ENCODE measurements at places on chromosomes 6 and 20.

DNA sequence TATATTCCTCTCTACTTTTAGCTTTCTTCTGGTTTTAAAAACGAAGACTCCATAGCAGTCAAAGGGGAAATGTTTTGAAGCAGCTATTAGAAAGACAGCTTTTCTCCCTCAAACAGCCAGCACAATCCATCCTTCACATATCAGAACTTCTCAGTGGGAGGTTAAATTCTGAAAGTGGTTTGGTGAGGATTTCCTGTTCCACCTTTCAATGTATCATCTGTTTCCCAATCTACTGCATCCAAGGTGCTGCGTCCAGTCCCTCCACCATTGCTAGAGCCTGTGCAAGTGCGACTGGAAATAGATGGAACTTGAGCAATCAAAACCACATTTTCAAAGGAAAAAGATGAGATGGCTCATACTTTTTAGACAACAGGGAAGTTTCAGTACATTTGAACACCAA, 508.3 kb upstream of the ARID1B start:
- DNase-seq, result no peak

GRCh38 chr6:65229825-65230224, 477.2 kb downstream of the EYS start:
- DNase-seq, result peak; percentile 61

DNA sequence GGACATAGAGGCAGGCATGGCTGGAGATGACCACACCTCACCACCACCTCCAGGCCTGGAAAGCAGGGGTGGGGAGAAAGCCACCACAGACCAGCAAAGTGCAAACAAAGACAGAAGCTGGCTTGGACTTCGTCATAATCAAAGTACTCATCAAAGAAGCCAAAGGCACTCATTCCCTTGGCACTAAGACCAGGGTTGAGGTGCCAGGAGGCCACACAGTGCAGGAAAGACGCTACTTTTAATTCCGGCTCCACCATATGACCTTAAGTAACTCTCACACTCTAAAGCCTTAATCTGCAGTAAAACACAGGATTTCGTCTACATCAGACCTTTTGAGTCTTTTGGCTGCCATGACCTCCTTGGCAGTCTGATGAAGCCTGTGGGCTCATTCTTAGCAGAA, 123.1 kb downstream of the HIVEP2 start:
- no peak for DNase-seq

GRCh38 chr6:53540129-53540692, 4.7 kb downstream of the GCLC start:
- DNase-seq, result no peak

- DNase-seq, result no peak
Observed at GRCh38 chr6:131367206-131367873, 205.7 kb upstream of the ARG1 start.

GRCh38 chr6:26022737-26023136, 60.1 kb downstream of the TRIM38 start:
- no peak for DNase-seq

DNA sequence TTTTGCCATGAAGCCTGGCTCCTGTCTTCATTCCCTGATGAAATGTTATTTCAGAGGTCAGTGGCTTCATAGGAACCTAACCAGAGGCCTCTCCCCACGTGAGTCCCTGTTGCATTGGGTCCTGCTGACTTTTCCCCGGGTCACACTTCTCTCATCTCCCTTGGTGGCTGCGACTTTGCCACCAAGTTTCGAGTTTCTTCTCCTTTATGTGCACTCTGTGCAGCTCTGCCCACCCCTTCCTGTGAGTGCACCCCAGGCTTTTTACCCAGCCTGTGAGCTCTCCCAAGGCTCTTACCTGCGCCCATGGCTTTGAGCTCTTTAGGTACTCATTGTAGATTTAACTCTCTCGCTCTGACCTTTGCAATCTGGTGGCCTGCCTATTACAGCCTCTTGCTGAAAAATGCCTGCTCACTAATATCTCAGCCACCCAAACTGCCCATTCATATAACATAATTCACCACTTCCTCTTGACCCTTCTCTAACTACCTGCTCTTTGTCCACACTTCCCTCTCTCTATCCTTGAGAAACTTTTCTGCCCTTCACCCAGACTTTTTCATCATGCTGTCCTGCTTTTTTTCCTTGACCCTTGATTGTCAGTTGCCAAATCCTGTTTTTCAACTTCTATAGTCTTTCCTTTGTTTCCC, 105.9 kb downstream of the SASH1 start:
- no peak for DNase-seq

GRCh38 chr20:3995067-3995748, 20.1 kb downstream of the RNF24 start:
- DNase-seq, result peak; percentile 68

GRCh38 chr6:149852180-149852579, 12.0 kb downstream of the LRP11 start:
- DNase-seq, result peak; percentile 93

DNA sequence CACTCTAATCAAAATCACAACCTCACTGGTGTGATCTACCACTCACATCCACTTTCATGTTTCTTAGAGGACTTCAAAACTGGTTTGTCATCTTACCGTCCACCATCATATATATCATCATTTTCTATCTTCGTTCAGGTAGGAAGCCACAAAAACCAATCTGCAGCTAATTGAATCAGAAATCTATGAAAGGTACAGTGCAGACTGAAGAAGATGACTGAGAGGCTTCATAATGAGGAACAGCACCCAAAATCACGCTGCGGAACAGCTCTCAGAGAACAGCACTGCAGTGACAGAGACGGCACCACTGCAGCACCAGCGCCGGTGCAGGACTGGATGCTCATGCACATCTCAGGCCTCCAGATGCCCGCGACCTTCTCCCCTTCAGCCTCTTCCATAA, 13.0 kb downstream of the GMDS start:
- DNase-seq, result no peak

GRCh38 chr20:52748990-52749389, 223.2 kb upstream of the TSHZ2 start:
- DNase-seq, result no peak

DNA sequence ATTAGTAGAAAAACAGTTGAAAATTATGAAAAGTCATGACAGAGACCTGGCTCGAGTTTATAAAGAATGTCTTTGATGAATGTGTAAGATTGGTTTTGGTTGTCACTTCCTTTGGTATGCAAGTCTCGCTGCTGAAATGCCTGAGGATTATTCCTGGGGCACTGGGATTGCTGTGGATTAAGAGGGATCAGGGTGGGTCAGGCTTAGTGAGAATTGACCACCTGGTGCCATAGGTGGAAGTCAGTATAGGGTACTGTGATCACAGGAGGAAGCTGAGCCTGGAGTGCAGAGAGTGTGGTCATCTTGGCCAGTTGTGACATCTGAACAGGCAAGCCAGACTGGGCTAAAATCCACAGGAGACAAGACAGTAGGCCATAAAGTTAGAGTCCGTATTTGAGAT, 34.9 kb downstream of the CEP43 start:
- no peak for DNase-seq

GRCh38 chr6:110101885-110102284, 77.6 kb downstream of the WASF1 start:
- no peak for DNase-seq

DNA sequence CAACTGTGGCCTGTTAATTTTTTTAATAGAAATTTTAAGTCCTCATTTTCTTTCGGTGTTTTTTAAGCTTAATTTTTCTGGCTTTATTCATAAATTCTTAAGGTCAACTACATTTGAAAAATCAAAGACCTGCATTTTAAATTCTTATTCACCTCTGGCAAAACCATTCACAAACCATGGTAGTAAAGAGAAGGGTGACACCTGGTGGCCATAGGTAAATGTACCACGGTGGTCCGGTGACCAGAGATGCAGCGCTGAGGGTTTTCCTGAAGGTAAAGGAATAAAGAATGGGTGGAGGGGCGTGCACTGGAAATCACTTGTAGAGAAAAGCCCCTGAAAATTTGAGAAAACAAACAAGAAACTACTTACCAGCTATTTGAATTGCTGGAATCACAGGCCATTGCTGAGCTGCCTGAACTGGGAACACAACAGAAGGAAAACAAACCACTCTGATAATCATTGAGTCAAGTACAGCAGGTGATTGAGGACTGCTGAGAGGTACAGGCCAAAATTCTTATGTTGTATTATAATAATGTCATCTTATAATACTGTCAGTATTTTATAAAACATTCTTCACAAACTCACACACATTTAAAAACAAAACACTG, 10.1 kb downstream of the HFE start:
- DNase-seq, result peak; percentile 62

DNA sequence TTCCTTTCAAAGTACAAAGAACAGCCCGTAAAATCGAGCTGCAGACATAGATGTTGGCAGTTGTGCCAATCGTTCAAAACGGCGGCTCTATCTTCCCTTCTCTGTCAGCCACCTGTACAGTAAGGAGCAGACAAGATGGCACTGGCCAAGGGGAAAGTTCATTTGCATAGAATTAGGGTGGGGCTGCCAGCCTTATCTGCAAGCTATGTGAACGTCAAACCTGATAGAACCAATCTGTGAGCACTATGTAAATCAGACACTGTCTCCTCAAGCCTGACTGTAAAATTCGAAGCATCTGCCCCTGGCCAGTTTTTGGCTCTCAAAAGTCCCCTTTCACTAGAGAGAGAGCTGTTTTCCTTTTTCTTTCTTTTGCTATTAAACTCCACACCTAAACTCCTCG, 374.5 kb downstream of the EPM2A start:
- no peak for DNase-seq

GRCh38 chr6:148790817-148791216, 44.0 kb downstream of the UST start:
- DNase-seq, result no peak

GRCh38 chr6:168858926-168859325, 394.7 kb downstream of the THBS2 start:
- DNase-seq, result no peak

GRCh38 chr6:24079076-24079475, 46.9 kb upstream of the NRSN1 start:
- no peak for DNase-seq

DNA sequence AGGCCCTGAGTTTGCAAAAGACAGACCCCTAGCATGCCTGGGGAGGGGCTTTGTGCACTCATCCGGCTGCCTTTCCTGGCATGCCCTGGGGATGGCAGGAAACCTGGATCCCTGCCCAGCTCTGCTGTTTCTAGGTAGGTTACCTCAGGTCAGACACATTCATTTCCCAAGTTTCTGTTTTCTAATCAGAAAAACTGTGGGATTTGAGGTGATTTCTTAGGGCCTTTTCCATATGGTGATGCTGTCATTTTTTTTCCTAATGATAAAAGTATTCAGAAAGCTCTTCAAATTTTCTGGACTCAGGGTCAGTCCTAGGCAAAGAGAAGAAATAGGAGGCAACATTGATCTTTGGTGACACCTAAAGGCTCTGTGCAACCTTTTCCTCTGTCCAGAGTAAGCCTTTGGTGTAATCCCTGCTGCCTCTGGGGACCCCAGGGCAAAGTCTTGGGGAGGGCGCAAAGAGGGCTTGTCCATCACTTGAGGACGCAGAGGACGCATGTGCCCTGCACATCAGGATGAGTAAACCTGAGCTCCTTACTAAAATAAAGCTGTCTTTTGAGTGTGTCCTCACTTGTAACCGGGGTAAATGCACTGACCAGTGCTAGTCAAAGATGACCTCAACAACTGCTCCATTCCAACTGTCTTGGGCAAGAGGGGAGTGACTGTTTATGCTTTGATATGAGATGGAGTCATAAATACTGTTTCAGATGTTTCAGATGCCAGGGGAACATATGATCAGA, 13.5 kb upstream of the TRAM2 start:
- DNase-seq, result peak; percentile 77

GRCh38 chr20:7897781-7898364, 42.4 kb downstream of the HAO1 start:
- no peak for DNase-seq
